ENCODE measurements at places on chromosomes 4 and X.

DNA sequence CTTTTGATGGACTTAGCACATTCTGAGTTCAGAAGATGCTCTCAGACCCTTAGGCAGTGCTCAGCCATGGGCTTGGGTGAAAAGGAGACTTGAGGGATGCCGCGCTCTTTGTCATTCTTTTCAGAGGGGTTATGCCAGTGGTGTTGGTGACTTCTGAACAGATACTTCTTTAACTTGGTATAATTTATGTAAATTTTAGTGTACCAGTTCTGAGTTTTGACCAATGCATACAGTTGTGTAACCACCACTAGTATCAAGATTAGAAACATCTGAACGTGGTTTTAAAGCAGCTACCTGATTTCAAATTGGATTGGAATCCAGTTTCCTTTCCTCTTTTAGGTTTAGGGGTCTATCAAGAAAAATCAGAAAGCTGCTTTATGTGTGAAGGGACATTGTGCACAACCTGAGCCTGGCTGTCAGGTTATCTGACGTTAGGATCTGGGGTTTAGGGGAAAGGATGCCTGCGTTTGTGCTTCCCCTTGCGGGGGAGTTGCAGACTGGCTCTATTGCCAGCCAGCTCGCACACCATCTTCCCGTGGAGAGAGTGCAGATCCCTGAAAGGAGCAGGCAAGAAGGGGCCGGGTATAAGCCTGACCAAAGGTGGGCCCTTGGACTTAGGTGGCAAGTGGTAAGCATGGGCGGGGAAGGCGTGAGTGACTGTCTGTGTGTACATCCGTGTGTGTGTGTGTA, 19.0 kb downstream of the SMS start:
- no peak for DNase-seq

- no peak for DNase-seq
These were observed 68.9 kb downstream of the INPP4B start for GRCh38 chr4:142777045-142777743.

DNA sequence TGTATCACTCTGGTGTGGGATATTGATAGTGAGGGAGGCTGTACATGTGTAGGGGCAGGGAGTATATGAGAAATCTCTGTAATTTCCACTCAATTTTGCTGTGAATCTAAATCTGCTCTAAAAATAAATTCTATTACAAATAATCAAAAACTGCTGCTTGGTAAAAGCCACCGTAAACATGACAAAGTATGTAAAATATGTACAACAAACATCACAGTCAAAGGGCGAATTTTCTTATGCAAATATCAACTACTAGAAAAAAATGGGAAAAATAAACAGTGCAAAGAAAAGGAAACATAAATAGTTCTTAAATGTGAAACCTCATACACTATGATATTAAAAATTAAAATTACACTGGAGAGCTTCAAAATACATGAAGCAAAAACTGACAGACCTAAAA, 105.1 kb upstream of the DCLK2 start:
- DNase-seq: no peak

DNA sequence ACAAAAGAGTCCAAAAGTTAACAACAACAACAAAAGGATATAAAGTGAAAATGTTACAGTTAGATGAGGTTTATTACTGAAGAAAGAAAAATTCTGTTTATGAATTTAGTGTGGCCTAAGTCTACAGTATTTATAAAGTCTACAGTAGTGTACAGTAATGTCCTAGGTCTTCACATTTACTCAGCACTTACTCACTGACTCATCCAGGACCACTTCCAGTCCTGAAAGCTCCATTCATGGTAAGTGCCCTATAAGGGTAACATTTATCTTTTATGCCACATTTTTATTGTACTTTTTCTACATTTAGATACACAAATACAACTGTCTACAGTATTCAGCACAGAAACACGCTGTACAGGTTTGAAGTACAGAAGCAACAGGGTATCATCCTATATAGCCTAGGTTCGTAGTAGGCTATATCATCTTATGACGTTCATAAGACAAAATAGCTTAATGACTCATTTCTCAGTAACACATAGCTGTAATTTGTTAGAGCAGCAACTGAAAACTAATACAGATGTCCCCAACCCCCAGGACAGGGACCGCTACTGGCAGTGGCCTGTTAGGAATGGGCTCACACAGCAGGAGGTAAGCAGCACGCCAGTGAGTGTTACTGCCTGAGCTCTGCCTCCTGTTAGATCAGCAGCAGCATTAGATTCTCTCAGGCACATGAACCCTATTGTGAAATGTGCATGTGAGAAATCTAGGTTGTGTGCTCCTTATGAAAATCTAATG, 61.3 kb downstream of the CENPC start:
- peak; percentile 31 for DNase-seq

- DNase-seq: peak; percentile 18
These were observed 29.5 kb downstream of the MSL3 start for GRCh38 chrX:11787564-11787963.

GRCh38 chr4:163672751-163673150, 178.3 kb downstream of the TMA16 start:
- DNase-seq: no peak

Data from fibroblast of skin of left quadriceps (primary cell).